ENCODE measurements at places on chromosomes 3 and 15.

DNA sequence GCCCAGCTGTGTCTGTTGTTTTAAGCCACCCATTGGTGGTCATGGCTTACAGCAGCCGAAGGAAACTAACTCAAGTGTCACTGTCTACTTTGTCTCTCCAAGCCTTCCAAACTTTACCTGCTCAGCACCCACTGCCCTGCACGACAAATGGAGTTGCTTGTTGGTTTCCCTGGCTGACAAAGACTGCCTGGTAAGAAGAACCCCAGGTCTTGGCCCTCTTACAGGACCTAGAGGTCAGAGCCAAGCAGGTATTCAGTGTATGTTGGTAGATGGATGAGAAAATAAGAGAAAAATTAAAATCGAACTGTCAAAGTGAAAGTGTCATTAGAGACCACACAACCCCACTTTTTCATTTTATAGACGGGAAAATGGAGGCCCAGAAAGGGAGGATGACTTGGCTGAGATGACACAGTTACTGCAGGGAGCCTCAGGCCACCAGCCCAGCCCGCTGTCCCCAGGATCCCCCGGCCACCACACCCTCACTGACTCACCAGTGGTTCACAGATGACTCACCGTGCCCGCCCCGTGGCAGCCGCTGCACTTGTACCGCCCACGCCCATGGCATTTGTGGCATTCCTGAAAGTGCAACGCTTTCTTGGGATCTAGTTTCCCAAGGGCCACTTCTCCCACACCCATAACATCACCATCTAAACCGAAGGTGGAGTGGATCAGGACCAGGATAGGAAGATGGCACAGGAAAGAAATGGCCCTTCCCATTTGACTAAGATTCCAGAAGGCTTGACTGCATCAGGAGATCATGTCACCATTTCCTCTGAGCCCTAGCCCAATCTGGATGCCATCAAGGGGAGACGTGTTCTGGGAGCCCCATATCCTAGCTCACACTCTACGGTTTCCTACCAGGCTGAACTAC lies 15.2 kb downstream of the SSUH2 start:
- peak; percentile 81 for DNase-seq

GRCh38 chr3:99407257-99407656 lies 231.1 kb upstream of the COL8A1 start:
- DNase-seq = peak; percentile 3

DNA sequence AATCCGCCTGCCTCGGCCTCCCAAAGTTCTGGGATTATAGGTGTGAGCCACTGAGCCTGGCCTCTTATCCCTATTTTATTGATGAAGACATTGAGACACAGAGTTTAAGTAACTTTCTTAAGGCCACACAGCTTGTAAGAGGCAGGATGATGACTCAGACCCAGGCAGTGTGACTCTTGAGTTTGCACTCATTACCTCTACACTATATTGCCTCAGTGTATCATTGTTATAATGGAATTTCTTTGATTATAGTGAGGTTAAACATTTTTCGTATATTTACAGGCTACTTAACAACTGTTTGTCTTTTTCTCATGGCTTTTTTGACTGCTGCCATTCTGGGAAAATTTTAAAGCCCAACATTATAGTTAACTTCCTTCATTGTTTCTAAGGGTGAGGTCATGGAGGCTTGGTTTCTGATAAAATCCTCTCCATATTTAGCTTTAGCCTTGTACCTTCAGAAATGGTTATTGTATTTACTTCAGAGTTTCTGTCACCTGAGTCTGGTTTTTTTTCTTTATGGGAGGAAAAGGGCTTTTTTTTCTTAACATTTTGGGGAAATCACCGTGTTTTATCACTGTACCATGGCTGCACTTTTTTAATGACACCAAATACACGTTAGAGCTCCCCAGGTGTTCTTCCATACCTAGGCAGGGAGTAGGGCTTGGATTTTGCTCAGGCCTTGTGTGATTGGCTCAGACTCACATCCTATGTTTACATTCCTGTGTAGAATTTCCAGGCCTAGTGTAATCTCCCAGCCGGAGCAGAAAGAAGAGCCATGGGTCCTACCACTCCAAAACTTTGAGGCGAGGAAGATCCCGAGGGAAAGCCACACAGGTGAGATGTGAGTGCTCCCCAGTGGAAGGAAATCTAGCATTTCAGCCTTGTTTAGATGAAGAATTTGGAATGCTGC lies 6.3 kb downstream of the ZNF774 start:
- DNase-seq = no peak

- DNase-seq = no peak
Observed at GRCh38 chr3:194321693-194322640, 29.2 kb downstream of the CPN2 start.

DNA sequence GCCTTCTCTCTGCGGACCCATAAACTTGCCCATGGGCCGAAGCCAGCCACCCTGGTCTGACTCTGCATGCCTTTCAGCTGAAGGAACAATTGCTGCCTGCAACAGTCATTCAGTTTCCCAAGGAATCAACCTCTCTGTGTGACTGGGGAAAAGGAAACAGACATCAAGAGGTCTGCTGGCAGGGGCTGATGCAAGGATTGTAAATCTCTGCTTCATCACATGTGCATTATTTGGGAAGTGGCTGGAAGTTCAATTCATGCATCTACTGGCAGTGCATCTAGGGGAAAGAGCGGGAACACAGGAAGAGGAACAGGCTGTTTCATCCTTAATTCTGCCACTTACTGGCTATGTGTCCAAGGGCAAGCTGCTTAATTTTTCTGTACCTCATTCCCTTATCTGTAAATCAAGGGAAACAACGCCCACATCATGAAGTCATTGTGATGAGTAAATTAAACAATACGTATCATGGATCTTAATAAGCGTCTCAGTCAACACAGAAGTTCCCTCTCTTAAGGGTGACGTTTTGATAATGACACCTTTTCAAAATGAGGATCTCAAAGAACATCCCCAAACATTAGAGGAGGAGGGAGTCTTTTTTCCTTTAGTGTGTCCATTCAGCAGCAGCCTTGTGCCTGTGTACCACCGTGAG lies 17.4 kb upstream of the ADPGK start:
- no peak for DNase-seq

DNA sequence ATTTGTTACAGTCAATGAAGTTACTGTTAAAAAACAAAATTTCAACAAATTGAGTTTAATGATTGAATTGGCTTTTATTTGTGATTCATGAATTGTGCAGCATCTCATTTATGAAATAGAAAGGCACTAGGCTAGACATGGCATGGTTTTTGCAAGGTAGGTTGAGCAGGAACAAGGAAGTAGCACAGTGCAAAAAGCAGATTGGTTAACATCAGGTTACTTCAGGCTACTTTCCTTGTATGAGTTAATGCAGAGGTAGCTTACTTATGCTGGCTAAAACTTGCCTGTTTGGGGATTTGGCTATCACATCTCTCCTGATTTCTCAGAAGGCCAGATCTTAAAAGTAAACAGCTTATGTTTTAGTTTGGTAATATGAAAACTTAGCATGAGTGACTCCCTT lies 23.0 kb upstream of the SV2B start:
- no peak for DNase-seq

GRCh38 chr3:127210654-127210943 lies 17.7 kb downstream of the PRR23E start:
- no peak for DNase-seq

- no peak for DNase-seq
Observed at GRCh38 chr15:52653431-52653964, 25.7 kb downstream of the ATOSA start.

GRCh38 chr15:101264911-101265641 lies 12.2 kb downstream of the SELENOS start:
- DNase-seq = no peak

- no peak for DNase-seq
Observed at GRCh38 chr15:39574427-39574826, 6.5 kb upstream of the THBS1 start.

GRCh38 chr3:178369006-178369405 lies 167.2 kb upstream of the KCNMB2 start:
- DNase-seq = no peak

DNA sequence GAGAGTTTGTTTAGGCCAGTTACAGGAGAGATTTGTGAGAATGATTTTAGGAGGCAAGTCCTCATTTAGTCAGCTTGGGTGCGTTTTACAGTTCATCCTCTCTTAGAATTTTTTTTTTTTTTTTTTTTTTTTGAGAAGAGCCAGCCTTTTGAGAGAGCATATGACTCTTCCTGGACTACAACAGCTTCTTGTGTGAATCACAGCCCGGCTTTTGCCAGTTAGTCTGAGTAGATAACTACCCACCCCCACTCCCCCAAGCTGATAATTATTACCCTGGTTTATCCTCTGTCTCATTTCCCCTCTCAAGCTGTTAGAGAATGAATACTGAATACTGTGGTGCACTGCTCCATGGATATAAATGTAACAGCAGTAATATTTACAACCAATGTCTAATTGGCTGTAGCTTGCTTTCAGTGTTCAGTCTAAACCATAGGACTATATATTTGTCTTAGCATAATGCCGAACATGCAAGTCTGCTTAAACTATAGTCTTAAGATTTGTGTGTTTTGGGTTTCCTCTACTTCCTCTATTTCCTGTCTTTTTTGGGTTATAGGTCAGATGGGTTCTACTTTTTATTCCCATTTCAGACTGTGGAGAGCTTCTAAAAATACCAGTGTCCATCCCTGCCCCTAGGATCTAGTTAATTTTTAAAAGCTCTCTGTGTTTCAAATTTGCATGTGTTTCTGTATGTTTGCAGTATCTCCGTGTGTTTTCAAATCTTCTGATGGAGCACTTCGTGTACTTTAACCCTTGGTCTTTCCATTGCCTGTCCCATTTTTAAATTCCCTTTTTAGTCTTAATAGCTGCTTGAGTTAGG lies 8.0 kb downstream of the CHD2 start:
- DNase-seq = peak; percentile 56

- no peak for DNase-seq
Observed at GRCh38 chr3:138684396-138684795, 75.8 kb downstream of the FAIM start.

GRCh38 chr3:187811585-187812250 lies 66.5 kb upstream of the BCL6 start:
- no peak for DNase-seq

DNA sequence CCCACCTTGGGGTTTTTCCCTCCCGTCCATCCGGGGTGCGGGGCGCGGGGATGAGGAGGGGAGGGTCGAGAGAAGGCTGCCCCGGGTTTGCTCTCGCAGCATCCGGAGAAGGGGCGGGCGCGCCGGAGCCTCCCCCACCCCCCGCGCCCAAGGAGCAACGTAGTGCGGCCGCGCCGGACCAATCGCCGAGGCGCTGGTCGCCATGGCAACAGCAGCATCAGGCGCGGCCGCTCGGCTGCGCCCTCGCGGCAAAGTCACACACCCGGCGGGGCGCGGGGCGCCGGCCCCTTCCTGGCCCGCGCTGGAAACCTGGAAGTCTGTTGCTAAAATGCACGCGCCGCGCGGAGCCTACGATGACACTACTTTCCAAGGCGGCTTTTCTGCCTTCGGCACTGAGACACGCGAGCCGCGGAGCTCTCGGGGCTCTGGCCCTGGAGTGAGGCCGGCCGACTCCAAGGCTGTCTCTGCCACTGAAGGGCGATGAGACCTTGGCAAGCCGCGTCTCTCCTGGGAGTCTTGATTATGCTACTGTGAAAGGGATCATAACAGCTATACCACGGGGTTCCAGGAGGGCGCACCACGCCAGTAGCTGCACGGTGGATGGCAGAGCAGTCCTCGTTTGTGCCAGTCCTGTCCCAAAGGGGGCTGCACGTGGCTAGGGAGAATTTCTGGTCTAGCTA lies at the start of gene IQSEC1:
Gene IQSEC1 (minus strand): TSS at position 104 of the 680 bp plus-strand sequence. CDS start 415 bp downstream, outside the sequence.
- DNase-seq = peak; percentile 63

- DNase-seq = no peak
Observed at GRCh38 chr15:52193791-52194190, 2.6 kb upstream of the GNB5 start.

DNA sequence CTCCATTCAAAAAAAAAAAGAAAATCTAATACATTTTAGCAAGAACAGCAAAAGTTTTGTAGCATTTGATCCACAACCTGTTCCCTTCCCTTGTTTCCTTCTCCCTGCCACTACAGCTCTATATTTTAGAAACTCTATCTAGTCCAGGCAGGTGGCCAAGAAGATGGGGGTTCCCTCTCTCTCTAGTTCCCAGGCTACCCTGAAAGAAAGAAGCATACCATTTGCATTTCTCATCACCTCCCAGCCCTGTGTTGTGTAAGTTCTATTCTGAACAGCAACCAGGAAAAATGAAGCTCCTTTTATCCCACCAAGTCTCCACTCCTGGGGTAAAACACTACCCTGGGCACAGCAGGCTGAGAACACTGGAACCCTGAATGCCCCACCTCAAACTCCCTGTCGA lies 100.0 kb downstream of the PCCB start:
- no peak for DNase-seq

DNA sequence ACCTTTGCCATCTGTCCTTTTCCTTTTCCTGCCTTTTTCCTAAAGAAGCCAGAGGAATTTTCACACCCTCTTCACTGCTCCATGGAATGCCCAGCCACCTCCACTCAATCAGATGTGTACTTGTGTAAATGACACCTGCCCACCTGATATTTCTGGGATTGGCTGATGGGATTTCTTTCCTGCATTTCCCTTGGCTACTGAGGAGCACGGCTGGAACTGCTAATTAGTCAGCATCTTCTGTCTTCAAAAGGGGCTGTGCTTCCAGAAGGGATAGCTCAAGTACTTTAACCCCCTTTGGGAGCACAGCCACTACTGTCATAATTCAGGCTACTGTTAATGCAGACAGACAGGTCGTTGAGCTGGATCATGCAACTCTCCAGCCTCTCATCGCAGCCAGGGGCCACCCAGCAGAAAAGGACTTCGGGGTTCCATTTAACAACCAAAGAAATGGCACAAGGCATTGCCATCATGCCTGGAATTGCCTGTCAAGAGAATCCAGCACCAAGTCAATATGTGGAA lies 38.6 kb downstream of the MGLL start:
- no peak for DNase-seq

- no peak for DNase-seq
Observed at GRCh38 chr3:95167748-95168147, 1104.9 kb downstream of the NSUN3 start.

- no peak for DNase-seq
Observed at GRCh38 chr3:44055951-44056350, 185.7 kb upstream of the TOPAZ1 start.

DNA sequence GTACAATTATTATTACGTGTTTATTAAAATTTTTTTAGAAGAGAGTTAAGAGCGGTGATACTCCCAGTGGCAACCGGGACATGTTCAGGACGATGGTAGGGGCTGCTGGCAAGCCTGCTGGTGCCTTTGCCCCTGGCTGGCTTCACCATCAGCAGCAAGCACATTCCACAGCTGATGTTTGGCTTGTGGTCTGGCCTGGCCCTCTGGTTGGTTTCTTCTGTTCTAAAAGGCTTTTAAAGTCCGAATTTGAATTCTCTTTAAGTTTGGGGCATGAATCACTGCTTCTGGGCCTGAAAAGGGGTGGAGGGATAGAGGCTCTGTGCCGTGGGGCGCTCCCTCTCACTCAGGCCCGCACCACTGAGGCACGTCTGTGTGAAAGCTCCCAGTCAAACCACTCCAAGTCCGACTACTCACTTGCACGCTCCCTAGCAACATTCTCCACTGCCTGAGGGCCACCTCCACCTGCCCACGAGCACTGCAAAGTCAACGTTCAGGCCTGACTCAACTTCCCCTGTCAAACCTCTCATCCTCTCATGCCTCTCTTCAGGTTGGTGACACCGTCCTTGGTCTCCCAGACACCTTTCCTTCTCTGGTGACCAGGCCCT lies 10.1 kb downstream of the ITGA11 start:
- DNase-seq = no peak
